Activated CD4-positive, alpha-beta T cell treated with anti-CD3 and anti-CD28 coated beads for 24 hours (primary cell): ENCODE measurements at places on chromosomes 2 and 18.

GRCh38 chr2:166454006-166454595 lies 39.9 kb downstream of the SCN7A start:
- no peak for DNase-seq

DNA sequence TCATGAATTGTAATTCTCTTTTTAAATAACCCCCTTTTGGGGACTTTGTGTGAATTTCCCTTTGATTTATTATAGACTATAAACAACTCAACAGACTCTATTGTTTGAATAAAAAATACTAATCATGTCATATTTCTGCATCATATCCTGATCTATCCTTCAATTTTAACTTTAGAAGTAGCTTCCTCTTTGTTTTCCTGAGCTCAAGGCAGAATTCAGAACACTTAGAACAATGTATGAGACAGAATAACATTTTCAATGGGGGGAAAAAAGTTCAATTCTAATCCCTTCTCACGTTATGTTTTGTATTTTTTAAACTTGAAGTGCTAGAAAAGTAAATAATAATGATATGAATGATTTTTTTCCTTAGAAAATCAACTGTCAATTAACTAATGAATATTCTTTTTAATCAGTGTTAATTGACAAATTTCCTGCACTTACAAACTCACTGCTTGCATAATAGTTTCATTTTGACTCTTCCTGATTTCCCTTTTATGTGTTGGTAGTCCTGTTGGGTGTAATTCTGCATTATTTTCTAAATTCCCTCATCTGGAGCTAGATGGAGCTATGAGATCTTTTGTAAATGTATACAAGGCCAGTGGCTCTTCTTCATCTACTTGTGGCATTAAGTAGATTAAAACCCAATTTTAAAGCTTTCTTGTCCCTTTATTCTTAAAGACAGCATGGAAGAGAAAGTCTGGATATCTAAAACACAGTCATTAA lies 326.1 kb downstream of the PARD3B start:
- DNase-seq = no peak

GRCh38 chr2:41720331-41721251 lies 327.2 kb upstream of the PKDCC start:
- no peak for DNase-seq

DNA sequence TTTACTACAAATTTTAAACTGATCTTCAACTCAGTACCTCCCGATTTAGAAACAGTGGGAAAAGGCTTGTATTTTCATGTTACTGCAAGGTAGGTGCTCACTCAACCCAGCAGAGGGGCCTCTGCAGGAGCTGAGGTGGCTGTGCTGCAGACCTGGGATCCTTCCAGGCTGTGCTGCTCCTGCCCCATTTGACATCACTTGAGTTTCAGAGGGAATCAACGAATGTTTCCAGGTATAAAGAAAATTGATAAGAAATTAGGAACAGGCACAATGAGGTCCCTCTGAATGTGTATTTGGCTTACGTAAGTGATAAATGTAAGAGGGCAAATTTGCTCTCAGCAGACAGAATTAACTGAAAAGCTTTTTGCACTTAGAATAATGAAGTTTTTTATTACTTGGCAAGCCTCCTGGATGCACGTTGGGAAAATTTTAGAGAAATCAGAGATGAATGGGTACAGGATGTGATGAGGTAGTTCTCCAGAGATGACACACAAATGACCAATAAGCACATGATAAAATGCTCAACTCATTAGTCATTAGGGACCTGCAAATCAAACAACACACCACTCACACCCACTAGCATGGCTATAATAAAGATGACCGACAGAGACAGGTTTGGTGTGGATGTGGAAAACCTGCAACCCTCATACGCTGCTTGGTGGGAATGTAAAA lies 114.0 kb downstream of the NOL10 start:
- DNase-seq = no peak

- no peak for DNase-seq
These were observed 515.8 kb downstream of the GALR1 start for GRCh38 chr18:77765468-77765867.

DNA sequence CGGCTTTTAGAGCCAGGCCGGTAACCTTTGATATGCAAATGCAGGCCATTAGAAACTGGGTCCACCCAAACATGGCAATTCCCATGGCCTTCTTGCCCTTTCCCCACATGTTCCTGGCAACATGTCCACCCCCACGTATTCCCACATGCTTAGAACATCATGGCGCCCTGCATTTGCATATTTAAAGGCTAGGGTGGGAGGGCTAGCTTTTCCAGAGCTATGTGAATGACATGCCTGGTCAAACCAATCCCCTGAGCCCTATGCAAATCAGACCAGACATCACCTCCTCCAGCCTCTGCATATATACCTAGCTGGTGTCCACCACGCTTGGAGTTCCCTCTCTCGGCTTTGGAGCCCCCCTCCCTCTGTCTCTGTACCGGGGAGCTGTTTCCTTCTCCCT lies 481.9 kb downstream of the CDH2 start:
- DNase-seq = no peak

- no peak for DNase-seq
These were observed 193.5 kb upstream of the SMAD2 start for GRCh38 chr18:48123941-48124340.

DNA sequence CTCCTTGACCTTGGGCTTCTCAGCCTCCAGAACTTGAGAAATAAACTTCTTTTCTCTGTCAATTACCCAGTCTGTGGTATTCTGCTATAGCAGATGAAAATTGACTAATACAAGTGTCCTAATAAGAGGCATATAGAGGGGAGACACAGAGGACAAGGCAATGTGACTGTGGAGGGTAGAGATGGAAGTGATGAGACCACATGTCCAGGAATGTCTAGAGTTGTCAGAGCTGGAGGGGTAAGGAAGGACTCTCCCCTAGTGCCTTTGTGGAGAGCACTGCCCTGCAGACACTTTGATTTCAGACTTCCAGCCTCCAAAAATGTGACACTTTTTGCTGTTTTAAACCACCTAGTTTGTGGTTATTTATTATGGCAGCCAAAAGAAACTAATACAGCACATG lies 74.4 kb downstream of the ACKR3 start:
- no peak for DNase-seq

- no peak for DNase-seq
These were observed 420.9 kb upstream of the KCNH7 start for GRCh38 chr2:163259489-163259888.

DNA sequence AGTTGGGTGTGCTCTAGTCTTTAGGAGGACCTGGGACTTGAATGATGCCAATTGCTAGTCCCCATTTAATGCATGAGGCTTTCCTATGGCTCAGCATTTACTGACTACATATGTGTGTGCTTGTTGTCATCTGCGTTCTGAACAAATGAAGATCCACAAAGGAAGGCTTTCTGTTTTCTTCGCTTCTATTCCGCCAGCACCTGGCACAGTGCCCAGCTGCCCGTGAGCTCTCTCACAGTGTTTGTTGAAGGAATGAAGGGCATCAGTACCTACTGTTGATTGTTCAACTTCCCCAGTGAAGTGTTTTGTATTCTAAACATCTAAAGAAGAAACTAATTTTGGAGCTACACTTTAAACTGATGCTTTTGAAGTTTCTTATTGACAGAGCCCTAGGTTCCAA lies 122.4 kb upstream of the LINC00305 start:
- no peak for DNase-seq

GRCh38 chr2:46067501-46068305 lies 229.5 kb upstream of the EPAS1 start:
- no peak for DNase-seq

DNA sequence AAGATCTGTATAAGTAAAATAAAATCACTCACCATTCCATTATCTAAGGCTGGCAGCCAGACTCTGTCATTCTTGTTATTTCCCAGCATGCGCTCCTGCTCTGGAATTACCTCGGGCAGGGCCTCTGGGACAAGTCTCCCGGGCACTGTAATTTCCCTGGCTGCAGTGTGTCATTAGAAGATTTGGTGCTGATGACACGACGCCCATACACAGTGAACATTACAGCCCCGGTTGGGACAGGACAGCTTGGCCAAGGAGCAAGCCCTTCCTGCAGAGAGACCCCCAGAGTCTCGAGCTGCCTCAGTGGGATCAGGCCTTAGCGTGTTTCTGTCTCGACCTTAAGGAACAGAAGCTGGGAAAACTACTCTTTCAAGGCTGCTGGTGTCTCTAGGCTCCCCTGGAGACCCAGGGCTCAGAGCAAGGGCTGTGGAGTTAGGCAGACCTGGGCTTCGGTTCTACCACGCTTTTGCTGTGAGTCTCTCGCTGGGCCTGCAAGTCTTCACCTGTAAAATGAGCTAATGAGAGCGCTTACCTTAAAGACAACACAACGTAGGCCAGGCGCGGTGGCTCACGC lies 39.7 kb downstream of the SMAD7 start:
- no peak for DNase-seq

- DNase-seq = no peak
These were observed 72.1 kb upstream of the FHL2 start for GRCh38 chr2:105470979-105471378.

DNA sequence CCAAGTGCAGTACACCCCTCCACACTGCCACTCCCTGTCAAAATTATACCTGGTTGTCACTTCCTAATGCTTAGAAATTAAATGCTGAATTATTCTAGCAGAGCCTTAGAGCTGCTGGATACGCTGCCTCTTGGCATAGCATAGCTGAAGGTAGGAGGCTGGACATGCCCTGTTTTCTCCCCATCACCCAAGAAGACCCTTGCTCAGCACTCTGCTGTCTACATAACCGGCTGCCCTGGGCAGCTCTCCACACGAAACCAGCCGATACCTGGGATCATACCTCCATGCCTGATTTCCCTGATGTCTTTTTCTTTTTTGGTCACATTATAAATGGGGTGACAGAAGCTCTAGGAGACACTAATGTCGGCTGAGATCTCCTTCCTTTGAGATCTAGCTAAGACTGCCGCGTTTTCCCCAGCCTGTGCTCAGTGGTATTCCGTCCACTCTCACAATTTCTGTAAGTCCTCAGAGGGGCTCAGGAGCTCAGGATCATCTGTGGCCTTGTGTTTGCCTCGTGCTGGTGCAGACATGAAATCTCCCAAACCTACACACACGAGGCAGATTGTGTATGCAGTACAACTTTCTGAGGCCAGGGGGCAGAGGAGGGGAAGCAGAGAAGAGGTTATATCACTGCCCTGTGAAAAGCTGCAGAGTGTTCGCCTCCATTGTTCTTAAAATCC lies 13.5 kb upstream of the ZAP70 start:
- DNase-seq = peak; percentile 47

DNA sequence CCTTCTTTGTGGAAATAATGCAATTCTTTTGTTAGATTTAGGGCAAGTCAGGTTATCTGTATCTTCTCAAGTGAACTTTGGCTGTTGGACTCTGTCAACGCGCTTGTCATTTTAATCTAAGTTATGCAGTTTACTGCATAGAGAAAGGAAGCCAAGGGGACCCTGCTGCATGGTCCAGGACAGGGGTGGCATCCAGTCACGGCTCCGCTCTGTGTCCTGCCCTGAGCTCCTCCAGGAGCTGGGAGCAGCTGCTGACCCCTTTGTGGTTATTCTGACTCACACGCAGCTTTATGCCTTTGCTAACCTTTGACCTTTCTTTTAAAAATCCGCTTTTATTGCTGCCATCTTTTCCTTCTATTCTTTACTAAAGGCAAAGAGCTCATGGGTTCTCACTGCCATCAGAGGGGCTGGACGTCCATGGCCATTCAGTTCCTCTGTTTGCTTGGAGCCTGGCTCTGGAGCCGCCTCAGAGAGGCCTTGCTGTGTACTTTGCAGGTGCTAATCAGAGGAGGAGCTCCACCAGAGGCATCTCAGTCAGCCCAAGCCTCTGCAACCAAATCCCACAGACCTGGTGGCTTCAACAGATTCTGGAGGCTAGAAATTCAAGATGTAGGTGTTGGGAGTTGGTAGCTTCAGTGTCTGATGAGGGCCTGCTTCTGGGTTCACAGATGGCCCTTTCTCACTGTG lies 39.3 kb downstream of the SNTG2 start:
- DNase-seq = no peak

DNA sequence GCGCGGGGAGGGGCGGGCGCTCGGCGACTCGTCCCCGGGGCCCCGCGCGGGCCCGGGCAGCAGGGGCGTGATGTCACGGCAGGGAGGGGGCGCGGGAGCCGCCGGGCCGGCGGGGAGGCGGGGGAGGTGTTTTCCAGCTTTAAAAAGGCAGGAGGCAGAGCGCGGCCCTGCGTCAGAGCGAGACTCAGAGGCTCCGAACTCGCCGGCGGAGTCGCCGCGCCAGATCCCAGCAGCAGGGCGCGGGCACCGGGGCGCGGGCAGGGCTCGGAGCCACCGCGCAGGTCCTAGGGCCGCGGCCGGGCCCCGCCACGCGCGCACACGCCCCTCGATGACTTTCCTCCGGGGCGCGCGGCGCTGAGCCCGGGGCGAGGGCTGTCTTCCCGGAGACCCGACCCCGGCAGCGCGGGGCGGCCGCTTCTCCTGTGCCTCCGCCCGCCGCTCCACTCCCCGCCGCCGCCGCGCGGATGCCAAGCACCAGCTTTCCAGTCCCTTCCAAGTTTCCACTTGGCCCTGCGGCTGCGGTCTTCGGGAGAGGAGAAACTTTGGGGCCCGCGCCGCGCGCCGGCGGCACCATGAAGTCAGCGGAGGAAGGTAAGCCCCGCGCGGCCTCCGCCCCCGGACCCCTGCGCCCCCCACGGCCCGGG lies at the start of gene NFATC1:
TSS of gene NFATC1 (plus strand) at position 170 of the 644 bp plus-strand sequence. CDS start at position 465, 295 bp downstream.
- peak; percentile 73 for DNase-seq

GRCh38 chr2:178450524-178450773 lies 526 bp downstream of the PRKRA start:
- peak; percentile 52 for DNase-seq

DNA sequence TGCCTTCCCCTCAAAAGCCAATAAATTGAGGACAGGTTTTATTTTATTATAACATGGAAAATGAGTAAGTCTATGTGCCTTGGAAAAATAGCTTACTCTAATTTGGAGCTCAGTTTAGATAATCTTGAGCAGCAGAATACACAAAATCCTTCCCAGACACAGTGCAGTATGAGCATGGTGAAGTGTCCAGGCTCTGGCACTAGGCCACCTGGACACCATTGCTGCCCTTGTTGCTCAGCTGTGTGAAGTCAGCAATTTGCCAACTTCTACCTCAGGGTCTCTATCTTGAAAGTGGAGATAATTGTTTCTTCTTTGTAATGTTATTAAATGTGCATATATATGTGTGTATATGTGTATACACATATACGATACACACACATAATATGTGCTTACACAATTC lies 104.9 kb upstream of the CAVIN2 start:
- DNase-seq = no peak

DNA sequence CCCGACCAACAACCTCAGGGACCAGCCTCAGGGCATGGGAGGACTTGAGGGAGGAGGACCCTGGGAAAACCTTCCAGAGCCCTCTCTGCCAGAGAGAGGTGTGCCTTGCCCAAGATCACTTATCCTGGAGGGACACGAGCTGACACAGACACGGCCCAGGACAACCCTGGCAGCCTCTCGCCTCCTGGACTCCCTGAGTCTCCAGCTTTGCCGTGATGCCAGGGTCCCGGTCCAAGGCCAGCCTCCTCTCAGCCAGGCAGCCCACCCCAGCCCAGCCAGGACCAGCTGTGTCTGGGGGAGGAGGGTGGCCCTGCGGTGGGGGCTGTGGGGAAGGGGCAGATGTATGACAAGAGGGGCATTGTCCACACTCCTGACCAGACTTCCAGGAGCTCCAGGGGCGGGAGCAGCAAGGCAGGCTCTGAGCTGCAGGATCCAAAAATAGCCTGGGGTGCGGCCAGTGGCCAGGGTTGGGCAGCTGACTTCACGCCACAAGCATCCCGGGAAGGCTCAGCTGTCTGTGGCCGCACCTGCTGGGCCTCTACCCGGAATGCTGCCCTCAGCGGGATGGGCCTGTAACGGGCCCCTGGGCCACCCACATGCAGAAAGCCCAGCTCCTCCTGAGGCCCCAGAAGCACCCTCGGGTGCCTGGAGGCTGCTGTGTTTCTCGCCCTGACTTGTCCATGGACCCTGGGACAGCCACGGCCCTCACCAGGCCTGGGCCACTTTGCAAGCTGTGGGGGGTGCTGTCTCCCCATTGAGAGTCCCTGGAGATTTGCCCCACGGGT lies 65.5 kb upstream of the GPC1 start:
- no peak for DNase-seq
